Left lobe of liver (tissue), 2 donors: ENCODE measurements at places on chromosomes 7 and 10. TPM values are rescaled to one million over a fixed set of nuclear protein-coding genes. Genes with fewer than 3 reads are reported as not detected.

Gene PWWP2B
- total RNA-seq, result 5.8 TPM

Gene HOXA10
- total RNA-seq, result 0.10 TPM

Gene MNX1
- total RNA-seq, result not detected

Gene FRMPD2
- not detected for total RNA-seq

Gene CYP2C8
- 1,524 TPM for total RNA-seq

Gene NME8
- not detected for total RNA-seq

Gene LIPF
- total RNA-seq, result not detected

Gene POM121
- 16.8 TPM for total RNA-seq

Gene ACSM6
- not detected for total RNA-seq

Gene OPALIN
- total RNA-seq, result not detected

Gene CYP2C19
- 13.0 TPM for total RNA-seq

Gene LEP
- not detected for total RNA-seq

Gene PRDX3
- total RNA-seq, result 157 TPM

Gene GJD4
- not detected for total RNA-seq

Gene SFTPA1
- 4.6 TPM for total RNA-seq

Gene MMD2
- not detected for total RNA-seq

Gene HOXA5
- 0.50 TPM for total RNA-seq

Gene CYP26C1
- total RNA-seq, result 0.08 TPM

Gene SUGCT
- 14.3 TPM for total RNA-seq

Gene MAT1A
- total RNA-seq, result 928 TPM

Gene CPN1
- 46.9 TPM for total RNA-seq

Gene ACADSB
- total RNA-seq, result 328 TPM

Gene OSBPL3
- total RNA-seq, result 0.58 TPM

Gene C10orf53
- not detected for total RNA-seq

Gene ANKRD2
- total RNA-seq, result not detected

Gene ASAH2
- total RNA-seq, result 2.5 TPM

Gene STOX1
- total RNA-seq, result 0.60 TPM

Gene UNCX
- not detected for total RNA-seq

Gene ABCA13
- total RNA-seq, result 1.0 TPM

Gene IKZF1
- total RNA-seq, result 2.8 TPM

Gene OR6B1
- total RNA-seq, result not detected

Gene RHEB
- total RNA-seq, result 34.0 TPM

Gene FOXI2
- total RNA-seq, result not detected

Gene PKD2L1
- 0.20 TPM for total RNA-seq

Gene VIPR2
- total RNA-seq, result 0.28 TPM

Gene GNG11
- 1.6 TPM for total RNA-seq

Gene ADRA2A
- 0.53 TPM for total RNA-seq
